Aorta (tissue), 5 donors: ENCODE measurements at places on chromosomes 11 and 22.

- no peak for DNase-seq
Measured at GRCh38 chr22:26213826-26214225, 44.6 kb downstream of the SEZ6L start.

- no peak for DNase-seq
Measured at GRCh38 chr11:78380615-78381051, 37.0 kb downstream of the GAB2 start.

- DNase-seq: peak; percentile 75
Measured at GRCh38 chr11:78715639-78716311, 141.1 kb upstream of the NARS2 start.

DNA sequence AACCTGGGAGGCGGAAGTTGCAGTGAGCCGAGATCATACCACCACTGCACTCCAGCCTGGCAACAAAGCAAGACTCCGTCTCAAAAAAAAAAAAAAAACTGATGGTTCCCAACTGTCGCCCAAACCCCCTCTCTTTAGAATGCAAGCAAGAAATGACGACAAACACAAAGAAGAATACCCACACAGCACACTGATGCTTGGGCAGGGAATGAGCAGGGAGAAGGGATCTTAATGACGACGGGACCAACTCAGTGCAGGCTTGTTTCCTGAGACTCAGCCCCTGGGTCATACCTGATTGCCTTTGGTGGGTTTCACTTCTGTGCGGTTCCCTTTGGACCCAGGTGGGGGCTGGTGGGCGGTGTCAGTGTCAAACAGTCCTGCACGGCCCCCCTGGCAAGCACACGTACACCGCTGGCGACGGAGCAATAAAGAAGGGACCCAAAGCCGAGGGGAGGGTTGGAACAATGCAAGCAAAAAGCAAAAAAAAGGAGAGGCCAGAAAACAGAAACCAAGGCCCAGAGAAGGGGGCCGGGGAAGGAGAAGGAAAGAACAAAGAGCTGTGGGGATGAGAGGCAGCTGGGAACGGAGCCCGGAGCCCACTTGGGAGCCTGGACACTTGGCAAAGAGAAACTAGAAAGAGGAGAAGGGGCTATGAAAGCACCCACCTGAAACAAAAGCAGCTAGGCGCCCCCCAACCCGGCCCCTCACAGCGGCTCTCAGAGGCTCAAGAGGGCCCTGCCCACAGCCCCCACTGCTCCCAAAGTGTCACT is 99.6 kb downstream of the CELSR1 start:
- no peak for DNase-seq

GRCh38 chr11:119209186-119209585 is 3.0 kb downstream of the CBL start:
- peak; percentile 47 for DNase-seq

DNA sequence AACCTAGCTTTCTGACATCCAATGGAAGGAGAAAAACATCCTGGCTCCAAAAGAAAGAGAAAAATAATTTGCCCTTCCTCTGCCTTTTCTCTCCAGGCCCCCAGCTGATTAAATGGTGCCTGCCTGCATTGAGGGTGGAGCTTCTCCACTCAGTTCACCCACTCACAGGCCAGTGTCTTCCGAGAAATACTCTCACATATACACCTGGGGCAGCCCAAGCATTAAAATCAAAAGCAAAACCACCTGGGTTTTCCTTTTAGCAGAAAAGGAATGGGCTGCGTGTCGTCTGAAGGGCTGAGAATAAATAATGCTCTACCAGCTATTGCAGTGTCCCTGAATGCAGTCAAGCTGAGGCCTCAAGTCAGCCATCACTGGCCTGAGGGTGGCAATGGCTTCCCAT is 1143.8 kb upstream of the TENM4 start:
- no peak for DNase-seq

DNA sequence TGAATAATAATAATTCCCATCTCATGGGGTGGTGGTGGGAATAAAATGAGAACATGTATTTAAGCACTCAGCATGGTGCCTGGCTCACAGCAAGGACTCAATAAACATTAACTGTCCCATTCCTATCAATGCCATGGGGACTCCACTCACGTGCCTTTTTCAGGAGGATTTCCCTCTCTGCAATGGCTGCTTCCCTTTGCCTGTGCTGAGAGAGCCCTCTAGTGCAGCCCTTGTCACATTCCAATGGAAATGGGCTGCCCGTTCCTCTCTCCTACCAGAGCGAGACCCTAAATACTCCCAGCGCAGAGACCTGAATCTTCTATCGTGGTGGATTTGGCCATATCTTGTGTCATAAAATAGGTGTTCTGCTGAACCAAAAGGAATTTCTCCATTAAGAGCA is 621.5 kb upstream of the B3GAT1 start:
- no peak for DNase-seq

GRCh38 chr11:110026858-110027626 is 66.2 kb upstream of the ZC3H12C start:
- DNase-seq: no peak

GRCh38 chr22:25602445-25602844 is 38.0 kb downstream of the GRK3 start:
- no peak for DNase-seq

DNA sequence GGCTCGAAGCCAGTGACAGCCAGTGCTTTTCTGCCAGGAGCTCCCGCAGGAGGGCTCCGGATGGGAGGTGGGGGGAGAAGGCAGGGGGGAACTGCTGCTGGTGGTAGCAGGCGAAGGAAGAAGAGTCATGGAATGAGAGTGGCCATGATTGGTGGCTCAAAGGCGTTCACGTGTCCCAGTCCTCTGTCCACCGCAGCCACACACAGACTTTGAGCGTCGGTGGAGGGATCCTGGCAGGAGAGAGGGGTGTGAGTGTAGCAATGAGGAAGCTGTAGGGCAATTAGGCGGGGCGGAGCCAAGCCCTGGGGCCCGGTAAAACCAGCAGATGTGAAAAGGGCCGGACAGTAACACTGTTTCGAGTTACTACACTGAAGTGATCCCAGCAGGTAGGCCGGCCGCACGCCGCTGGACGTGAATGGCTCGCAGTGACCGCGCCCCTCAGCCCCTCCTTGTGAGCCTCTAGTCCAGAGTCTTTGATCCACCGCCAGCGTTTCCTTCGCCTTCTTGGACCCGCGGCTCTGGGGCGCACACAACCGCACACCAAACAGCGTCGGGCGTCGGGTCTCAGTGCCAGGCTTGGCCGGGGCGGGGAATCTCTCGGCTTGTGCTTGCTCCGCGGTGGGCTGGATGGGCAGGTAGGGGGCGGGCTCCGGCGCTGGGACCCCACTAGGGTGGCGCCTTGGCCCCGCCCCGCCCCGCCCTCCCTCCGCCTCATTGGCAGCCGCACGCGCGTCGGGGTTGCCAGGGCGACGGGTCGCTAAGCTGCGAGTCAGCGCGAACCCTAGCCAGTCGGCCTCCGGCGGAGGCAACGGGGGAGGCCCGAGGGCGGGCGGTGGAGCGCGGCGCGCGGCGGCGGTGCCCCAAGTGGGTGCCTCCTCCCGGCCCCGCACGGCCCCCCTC is at the start of gene LRRC10B:
Gene LRRC10B, plus strand, starts transcription at position 788 of the 900 bp plus-strand sequence. CDS start 250 bp downstream, outside the sequence.
- DNase-seq: peak; percentile 83

- no peak for DNase-seq
Measured at GRCh38 chr11:36702330-36703054, 104.5 kb upstream of the RAG2 start.

GRCh38 chr11:75474240-75474639 is 41.2 kb upstream of the KLHL35 start:
- DNase-seq: no peak

GRCh38 chr11:14345668-14346067 is 13.3 kb downstream of the RRAS2 start:
- no peak for DNase-seq

DNA sequence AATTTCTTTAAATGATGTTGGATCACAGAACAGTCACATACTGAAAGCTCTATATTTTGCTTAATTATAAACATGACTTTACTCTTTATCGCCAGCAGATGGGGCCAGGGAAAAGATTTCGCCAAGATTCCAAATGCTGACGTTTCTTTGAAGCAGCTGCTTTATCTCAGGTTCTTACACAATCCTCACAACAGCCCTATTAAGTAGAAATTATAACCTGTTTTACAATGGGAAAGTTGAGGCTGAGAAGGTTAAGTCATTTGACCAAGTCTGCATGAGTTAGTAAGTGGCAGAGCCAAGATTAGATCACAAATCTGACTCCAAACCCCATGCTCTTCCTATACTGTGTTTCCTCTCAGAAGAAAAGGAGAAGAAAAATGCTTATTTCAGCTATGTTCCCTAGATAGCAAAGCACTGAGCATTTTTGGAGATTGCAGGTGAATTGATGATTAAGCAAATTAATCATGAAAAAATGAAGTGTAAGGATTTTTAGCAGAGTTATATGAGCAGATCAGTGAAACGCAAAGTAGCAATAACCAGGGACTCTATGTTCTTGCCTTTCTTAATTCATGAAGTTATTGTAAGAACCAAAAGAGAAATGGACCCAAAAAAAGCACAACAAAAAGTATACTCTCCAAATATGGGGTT is 79.0 kb downstream of the AASDHPPT start:
- no peak for DNase-seq

DNA sequence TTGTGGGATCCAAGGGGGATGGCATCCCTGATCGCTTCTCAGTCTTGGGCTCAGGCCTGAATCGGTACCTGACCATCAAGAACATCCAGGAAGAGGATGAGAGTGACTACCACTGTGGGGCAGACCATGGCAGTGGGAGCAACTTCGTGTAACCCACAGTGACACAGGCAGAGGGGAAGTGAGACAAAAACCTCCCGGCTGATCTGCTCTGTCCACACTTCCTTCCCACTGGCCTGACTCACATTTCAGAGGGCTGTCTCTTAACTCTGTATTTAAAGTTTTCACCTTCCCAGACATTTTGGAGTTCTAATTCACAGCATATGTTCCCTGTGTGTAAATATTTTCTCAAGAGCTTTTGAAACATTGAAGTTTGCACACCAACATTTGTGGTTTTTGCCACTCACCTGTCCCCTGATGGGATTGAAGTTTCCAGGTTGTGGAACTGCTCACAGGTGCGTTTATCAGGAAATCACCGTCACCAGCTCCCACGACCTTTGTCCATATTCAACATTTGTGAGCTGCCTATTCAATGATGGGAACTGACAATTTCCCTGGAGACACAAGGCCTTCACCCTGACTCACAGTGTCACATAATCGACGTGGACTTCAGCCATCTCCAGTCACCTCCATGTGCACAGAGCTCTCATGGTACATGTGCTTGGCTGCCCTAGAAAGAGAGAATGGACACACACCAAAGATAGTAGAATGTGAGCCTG is 99.2 kb downstream of the VPREB1 start:
- no peak for DNase-seq

DNA sequence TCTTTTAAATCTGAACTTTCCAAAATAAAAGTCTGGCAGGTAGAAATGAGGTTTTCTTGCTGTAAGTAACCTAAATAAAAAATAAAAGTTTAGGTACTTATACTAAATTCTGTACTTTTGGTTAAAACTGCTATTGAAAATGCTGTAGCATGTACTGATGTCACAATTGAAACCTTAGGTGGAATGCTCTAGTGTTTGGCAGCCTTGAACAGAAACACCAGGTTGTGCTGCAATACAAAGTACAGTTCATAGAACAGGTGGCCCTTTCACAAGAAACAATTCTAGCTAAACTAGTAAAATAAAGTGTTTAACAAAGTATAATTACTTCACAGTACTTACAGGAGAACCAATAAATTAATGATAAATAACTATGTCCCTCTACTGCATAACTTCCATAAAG is 25.1 kb downstream of the NPAT start:
- no peak for DNase-seq

DNA sequence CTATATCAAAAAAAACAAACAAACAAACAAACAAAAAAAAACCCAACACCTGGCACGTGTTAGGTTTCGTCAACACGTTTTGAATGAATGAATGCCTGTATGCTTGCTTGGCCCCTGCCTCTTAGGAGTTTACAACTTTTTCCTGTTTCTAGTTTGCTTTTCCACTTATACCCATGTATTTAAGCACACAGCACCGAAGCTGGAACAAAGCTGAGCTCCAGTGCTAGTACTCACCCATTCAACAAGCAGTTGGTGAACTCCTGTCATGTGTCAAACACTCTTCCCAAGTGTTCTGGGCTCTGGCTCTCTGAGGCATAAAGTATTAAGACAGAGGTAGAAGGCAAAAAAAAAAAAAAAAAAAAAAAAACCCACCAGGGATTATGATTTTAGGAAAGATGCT is 599.3 kb downstream of the BUD13 start:
- no peak for DNase-seq

DNA sequence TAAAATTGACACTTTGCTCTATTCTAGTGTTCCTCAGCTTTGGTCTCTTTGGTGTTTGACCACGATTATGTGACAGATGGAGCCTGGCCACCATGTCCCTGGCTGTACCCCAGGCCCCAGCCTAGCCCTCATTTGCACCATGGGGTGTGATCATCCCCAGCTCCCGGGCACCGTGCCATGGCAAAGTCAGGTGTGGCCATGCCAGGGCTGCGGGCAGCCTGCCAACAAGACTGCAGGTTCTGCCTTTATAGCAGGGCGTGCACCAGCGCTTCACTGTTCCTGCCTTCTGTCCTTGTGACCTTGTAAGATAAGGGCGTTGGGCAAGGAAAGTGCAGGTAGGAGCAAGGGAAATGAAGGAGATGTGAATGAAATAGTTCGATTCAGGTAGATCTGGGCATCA is 22.4 kb upstream of the APOBEC3A start:
- DNase-seq: no peak

DNA sequence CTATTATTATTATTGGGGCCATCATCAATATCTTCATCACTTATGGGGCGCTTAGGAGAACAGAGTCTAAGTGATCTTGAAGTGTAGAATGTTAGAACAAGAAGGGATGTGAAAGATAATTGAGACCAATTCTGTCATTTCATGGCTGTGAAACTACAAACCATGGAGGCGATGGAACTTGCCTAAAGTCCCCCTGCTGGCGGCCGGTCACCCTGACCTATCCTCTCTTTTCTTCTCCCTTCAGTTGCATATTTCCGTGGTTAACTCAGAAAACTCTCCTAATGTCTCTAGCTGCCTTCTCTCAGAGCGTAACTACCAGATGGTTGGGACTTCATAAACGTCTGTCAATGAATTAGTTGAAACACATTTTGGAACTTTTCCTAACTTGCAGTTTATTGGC is 6.6 kb upstream of the OR4B1 start:
- no peak for DNase-seq

- peak; percentile 9 for DNase-seq
Measured at GRCh38 chr22:31871480-31871879, 72.9 kb upstream of the YWHAH start.

GRCh38 chr11:59678118-59678812 is 9.4 kb upstream of the PATL1 start:
- no peak for DNase-seq

GRCh38 chr11:112613051-112613972 is 347.9 kb upstream of the NCAM1 start:
- DNase-seq: no peak

DNA sequence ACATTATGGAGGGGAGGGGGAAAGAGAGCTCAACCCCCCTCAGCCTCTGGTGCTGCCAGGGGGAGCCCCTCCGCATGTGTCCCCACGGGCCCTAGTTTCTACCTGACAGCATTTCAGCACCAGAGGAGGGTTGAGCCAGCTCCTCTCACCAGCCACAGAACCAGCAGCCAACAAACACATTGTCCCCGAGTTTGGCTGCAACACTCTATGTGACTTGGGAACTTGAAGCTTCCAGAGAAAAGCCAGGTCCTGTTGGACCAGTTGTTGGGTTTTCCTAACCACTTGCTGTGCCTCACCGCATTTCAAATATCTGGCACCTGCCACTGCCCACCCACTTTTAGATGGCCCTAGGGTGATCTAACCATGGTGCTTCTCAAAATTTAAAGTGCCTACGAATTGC is 13.5 kb downstream of the TMA7B start:
- DNase-seq: no peak
